ENCODE measurements at places on chromosomes 5 and 9.

GRCh38 chr9:85443190-85443598 lies 298.6 kb downstream of the AGTPBP1 start:
- DNase-seq: no peak

DNA sequence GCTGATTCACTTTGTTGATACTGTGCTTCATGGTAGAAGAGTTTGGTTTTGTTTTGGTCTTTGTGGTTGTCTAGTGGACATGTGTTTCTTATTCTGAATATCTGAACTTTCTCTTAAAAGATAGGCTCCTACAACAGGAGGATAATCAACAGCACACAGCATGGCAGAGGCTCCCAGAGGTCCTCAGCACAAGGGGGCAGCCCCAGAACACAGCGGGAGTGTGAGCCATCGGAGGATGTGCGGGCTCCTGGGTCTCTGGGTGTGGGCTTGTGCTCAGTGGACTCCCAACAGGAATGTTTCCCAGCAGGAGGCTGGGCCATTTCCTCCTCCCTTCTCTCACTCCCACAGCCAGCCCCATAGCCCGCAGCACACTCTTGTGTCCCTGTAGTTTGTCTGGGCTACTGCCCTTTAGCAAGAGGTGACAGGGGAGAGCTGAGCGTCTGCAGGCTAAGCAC lies 164.3 kb upstream of the OTULINL start:
- DNase-seq: no peak

DNA sequence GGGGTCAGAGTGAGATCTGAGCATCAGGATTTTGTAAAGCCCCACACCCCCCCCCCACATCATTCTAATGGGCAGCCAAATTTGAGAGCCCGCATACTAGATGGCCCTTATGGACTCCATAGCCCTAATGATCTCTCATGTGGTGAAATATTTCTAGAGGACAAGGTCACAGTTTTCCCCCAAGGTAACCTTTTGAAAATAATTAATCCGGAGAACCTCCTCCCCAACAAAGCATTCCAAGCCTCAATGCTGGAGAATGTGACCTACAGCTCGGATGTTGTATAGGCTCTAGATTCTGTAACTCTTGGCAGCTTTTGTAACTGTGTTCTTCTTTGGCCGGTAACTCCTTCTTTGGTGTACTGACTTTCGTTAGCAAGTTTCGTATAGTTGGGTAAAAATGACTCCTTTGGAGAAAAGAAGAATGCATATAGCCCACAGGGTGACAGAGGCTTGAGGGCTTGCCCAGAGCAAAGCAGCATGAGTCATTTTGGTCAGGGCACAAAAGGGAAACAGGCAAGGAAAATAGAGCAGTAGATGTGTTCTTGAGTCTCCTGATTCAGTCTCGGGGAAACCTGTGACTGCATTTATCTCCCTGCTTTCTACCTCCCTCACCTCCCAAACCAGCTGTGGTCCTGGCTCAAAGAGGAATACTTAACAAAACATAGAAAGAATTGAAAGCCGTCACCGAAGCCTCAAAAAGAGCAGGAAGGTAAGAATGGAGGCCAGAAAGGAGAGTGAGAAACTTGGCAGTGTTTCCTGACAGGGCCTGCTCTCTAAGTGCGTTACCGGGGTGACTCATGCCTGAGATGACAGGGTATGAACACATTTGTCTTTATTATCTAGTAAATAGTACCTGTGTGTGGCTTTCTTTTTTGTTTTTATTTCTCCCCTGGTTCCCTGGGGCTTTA lies 6.6 kb upstream of the XPA start:
- DNase-seq: no peak

DNA sequence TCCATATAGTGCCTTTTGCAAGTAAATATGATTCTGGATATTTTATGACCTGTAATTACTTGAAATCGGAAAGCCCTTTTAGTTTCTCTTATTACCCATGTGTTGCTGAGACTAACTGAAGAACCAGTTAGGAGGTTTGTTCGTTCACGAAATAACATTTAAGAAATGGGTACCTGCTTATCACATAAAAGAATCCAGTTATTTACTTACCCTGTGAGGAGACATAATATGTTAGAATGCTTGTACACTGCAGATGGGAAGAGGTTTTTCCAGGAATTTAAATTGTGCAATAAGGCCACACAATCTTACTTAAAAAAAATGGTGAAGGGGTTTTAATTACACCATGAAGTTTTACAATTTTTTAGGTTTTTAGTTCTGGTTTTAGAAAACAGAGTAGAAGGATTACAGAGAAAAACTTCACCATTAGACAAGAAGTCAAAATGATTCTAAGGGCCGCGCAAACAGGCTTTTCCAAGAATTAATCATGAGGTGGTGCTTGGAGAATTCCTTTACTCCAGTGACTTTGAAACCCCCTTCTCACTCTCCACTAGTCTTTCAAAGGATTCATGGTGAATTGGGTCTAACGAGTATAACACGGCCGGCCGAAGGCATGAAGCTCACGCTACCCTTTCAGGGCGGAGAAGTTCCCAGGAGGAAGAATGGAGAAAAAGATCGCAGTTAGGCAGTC lies 1.1 kb upstream of the PTGER4 start:
- DNase-seq: no peak

- DNase-seq: no peak
These were observed 57.1 kb downstream of the SLIT3 start for GRCh38 chr5:169243651-169244422.

- DNase-seq: no peak
These were observed 1.8 kb downstream of the CCL28 start for GRCh38 chr5:43410414-43410813.

- DNase-seq: no peak
These were observed 9.3 kb upstream of the SPATA24 start for GRCh38 chr5:139413153-139413552.

- DNase-seq: no peak
These were observed 117.6 kb downstream of the PIP5K1B start for GRCh38 chr9:68822596-68823165.

- DNase-seq: no peak
These were observed 35.8 kb downstream of the NRG2 start for GRCh38 chr5:140007311-140007710.

DNA sequence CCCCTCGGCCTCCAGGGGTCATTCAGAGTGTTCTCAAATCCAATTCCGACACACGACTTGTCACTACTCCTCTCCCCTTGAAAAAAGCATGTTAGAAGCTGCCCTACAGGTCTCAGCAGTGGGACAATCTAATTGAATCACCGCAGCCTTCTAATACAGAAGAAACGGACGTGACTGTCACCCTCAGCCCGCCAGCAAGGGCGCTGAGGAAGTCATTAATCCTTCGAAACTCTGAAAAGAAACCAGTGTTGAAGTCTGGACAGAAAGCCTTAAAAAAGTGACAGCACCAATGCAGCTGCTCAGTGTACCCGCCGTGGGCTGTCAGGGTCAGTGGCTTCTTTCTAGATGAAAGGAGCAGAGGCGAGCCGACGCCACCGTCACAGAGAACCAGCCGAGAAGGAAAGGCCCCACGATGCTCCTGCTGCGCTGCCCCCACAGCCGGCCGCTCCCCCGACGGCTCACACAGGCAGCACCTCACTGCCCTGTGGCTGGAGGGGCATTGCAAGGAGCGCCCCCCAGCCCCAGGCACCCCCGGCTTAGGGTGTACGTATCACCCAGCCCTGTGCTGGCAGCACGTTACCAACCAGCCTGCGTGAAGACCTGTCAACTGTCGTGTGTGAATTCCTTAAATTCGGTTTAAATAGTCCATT lies 5.7 kb downstream of the BRD3OS start:
- no peak for DNase-seq

GRCh38 chr5:163894645-163895044 lies 389.2 kb downstream of the MAT2B start:
- no peak for DNase-seq
